ENCODE measurements at places on chromosomes 6 and 20.

- no peak for DNase-seq
These were observed 211.3 kb downstream of the PREX1 start for GRCh38 chr20:48616481-48616880.

GRCh38 chr20:32877507-32877906 is 18.8 kb downstream of the EFCAB8 start:
- peak; percentile 89 for DNase-seq

DNA sequence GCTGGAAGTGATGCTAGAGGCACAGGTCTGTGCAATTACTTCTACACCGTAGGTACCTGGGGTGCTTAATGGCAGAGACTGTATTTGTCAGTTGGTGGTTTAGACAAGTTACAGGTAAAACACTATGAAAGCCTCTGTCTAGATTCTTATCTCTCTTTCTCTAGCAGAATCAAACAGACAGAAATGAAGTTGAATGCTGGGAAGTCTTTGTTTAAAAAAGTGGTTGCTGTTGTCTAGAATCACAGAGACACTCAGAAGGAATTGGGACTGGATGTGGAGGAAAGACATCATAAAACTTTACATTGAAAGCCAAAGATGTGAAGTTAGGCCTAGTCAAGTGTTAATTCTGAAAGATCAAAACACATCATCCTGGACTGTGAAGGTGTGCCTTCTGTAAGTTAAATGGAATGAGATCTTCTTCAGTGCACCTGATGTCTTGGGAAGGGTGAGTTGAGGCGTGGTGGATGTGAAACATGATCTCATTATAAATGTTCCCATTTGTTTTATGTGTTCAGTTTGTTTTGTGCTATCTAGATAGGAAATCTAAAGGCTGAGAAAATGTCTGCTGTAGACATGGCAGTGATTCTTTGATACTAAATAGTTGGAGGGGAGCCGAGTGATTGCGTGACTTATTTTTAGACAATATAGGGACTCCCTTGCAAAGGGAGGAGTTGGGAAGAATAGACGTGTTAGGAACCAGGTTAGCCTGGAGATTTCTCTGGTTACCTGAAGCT is 290.2 kb downstream of the SOX4 start:
- DNase-seq: no peak

DNA sequence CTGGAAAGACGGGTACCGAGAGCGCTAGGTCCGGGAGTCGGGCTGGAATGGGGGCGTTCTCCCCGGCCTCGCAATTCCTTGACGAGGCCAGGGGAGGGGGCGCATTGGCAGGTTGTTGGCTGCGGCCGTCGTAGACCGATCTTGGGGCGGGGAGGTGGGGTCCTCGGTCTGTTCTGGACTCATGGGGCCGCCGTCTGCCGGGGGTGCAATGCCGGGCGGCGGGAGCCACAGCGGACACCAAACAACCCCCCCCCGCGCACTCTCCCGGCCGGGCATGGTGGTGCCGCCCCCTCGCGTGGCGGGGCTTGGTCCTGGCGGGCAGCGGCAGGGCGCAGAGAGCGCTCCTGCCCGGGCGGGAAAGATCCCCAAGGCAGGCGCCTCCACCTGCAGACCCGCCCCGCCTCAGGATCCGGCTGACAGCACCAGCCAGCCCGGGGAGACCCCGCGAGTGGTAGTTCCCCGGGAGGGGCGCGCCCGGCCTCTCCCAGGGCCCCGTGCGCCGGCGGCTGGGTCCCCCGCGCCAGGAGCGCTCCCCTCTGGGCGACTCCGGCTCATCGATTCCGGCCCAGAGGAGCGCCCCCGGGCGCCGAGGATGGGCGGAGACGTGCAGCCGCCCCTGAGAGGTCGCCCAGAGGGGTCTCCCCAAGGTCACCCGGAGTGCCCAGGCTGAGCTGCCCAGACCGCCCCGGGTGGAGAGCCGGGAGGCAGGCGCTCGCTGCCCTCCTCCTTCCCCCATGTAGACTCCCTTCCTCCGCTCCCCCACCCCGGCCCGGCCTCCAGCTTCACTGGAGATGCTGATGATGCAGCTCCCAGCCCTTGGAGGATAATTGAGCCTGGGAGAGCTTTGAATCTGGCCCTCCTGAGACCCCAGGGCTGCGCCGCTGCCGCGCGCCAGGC is 709 bp downstream of the PPP1R16B start:
- no peak for DNase-seq

GRCh38 chr6:45488889-45489288 is 111.2 kb upstream of the SUPT3H start:
- DNase-seq: no peak

- no peak for DNase-seq
These were observed 26.8 kb downstream of the C6orf89 start for GRCh38 chr6:36912586-36912985.

All from tongue (tissue), 3 donors.